ENCODE measurements at places on chromosomes 6 and 20.

DNA sequence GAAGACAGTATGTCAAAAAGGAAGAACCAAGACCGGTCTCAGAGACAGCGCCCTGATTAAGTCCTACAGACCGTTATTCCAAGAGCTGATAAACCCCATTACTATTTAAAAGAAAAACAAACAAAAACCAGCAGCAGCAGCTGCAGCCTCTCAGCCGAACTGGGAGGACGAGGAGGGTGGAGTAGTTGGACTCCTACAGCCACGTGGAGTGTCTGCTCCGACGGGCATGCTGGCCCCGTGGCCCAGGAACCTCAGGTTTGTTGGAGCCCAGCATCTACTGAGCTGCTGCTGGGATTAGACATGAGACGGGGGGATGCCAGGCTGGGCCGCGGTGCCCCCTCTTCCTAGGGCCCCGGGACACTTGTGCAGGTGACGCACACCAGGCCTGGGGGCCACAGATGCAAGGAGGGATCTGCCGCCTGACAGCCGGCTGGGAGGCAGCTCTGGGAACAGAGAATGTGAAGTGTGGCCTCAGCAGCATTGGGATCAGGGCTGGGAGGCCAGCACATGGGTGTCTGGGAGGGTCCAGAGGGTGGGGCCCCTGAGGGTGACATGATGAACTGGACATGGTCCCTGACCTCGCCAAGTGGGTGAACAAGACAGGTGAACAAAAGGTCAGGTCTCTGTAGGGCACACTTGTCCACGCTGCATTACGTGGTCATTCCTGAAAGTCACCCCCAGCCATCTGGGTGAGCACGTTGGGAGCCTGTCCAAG is 2.9 kb upstream of the ZBTB46 start:
- DNase-seq: no peak

- no peak for DNase-seq
Observed at GRCh38 chr6:140269591-140270165, 895.2 kb upstream of the CITED2 start.

- DNase-seq: no peak
Observed at GRCh38 chr6:131134220-131134979, 867 bp upstream of the AKAP7 start.

DNA sequence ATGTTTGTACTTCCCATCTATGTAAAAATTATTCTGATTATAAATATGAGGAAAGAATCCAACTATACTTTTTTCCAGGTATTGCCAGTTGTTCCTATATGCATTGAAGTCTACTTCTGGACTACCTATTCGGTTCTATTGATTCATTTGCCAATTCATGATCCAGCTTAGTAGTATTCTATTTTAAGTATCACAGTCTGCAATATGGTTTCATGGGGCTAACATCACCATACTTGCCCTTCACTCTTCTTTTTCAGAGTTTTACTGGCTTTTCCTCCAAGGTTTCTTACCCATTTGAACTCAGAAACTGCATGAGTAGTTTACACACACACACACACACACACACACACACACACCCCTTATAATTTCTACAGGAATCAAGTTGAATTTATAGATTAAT is 34.5 kb downstream of the NUDT3 start:
- no peak for DNase-seq

DNA sequence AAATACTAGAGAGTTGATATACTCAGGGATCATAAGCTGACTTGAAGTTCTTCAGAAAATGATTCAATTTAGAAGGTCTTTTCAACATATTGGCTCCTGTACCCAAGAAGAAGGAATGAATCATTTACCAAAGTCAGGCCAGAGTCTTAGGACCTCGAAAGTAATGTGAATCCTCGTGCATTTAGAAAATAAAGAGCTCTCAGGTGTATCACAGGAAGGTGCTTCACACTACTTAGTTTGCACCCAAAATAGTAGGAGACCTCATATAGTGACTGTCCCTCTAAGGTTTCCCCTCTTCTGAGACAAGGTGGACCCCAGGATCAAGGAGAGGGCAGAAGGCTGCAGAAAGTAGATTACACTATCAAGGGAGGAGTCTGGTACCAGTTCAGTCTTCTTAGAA is 71.8 kb downstream of the F13A1 start:
- no peak for DNase-seq

- DNase-seq: no peak
Observed at GRCh38 chr6:121816906-121817540, 381.6 kb downstream of the GJA1 start.
